Stimulated activated CD8-positive, alpha-beta memory T cell treated with anti-CD3 and anti-CD28 coated beads, Interleukin-2, amount 100 ng/mL, for 1 hour (primary cell): ENCODE measurements at places on chromosomes 1 and 21.

DNA sequence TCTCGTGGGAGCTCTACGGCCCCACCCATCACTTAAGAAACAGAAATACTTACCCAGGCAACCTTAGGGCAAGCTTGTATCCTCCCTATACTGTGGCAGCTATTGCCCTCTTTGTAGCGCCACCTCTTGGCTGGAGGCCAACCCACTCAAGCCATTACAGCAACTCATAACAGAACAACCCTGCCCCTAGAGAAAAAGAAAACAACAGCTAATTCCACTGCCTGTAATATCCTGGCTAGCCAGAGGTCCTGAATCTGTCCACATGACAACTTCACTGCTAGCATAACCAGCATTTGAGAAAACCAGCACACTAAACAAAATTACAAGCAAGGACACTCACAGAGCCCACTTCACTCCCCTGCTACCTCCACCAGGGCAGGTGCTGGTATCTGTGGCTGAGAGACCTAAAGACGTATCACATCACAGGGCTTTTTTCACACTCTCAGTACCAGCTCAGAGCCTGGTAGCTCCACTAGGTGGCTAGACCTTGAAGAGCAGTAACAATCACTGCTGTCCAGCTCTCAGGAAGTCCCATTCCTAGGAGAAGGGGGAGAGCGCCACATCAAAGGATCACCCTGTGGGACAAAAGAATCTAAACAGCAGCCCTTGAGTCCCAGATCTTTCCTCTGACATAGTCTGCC, 14.5 kb upstream of the MX1 start:
- no peak for DNase-seq

GRCh38 chr21:40060083-40060677, 192.9 kb downstream of the PCP4 start:
- no peak for DNase-seq

DNA sequence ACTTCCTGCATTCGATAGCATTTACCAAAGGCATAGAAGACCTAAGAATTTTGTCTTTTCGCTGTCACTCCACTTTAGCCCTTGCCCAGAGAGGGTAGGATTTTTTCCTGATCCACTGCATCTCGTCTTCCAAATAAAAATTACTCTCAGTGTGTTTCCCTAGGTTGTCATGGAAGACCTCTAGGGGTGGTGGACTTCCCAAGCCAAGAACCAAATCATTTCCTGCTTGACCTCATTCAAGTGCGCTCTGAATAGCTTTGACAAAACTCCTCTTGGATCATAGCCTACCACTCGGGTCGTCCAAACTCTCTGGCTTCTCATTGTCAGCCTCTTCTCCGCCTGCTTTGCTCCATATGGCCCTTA, 431 bp upstream of the C1orf52 start:
- no peak for DNase-seq

DNA sequence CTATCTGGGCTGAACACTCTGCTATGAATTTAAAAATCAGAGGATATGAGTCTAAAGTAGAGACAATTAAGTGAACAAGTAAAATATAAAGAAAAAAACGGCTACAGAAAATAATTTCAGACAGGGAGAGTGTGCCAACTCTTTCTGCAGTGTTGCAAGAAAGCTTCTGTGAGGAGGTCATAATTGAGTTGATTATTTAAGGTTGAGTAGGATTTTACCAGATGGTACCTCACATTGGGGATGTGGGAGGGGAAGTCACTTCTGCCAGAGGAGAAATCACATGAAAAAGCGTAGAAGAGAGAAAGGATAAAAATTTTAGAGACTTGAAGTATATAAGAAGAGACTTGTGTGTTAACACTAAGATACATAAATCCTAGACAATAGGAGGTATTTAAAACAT, 238.0 kb upstream of the NCAM2 start:
- DNase-seq, result no peak

DNA sequence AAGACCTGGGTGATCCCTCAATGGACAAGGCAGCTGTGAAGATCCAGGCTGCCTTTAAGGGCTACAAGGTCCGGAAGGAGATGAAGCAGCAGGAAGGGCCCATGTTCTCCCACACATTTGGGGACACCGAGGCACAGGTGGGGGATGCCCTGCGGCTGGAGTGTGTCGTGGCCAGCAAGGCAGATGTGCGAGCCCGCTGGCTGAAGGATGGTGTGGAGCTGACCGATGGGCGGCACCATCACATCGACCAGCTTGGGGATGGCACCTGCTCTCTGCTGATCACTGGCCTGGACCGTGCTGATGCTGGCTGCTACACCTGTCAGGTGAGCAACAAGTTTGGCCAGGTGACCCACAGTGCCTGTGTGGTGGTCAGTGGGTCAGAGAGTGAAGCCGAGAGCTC, 85.2 kb downstream of the TRIM11 start:
- no peak for DNase-seq
